ENCODE measurements at places on chromosomes 5 and 9.

DNA sequence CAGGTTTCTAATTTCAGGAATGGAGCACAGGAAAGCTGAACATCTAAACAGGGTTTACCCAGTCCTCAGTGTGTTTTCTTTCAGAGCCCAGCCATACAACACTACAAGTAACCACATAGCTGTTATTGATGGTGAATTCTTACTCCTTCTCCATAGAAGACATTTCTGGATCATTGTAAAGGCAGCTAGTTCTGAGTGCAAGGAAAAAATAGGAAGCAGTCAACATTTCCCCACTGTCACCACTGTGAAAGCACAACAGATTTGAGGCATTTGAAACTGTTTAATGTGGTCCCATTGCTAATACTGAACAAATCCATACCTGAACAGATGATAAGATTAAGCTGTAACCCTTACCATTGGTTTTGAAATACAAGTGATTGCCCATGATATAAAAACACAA lies 145.0 kb upstream of the PCA3 start:
- no peak for DNase-seq

DNA sequence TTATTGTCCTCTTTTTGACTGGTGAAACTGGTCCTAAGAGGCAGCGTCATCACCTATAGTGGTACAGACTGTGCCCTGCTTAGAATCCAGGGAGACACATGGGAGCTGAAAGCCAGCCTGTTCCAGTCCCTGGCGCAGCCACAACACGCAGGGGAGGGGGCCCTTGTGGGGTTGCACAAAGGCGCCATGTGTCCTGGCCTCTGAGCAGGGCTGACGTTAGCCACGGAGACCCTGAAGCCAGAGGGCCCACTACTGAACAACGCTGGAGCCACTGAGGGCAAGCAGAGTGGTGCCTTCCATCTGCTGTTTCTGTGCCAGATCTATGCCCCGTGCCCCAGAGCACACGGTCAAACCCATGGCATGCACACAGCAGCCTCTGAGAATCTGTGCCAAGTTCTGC lies 147.3 kb downstream of the ACTL7B start:
- DNase-seq: no peak

DNA sequence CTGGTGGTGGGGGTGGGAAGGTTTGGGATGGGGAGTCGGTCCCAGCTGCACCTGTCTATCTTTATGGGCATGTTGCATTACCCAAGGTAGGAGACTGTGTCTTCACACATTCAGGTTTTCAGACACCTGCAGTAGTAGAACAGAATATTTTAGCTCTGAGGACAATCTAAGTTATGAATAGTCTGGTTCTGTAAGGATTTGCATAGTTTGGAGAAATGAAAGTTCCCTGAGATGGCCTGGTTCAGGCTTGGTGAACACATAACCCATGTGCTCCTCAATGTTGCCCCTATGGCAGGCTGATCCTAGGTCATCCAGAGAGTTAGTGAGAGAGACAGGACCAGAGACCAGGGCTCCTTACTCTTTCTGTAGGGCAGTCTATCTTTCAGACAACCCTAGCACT lies 20.7 kb downstream of the TNFSF8 start:
- peak; percentile 51 for DNase-seq

GRCh38 chr5:119405419-119405818 lies 46.9 kb upstream of the HSD17B4 start:
- DNase-seq: no peak

DNA sequence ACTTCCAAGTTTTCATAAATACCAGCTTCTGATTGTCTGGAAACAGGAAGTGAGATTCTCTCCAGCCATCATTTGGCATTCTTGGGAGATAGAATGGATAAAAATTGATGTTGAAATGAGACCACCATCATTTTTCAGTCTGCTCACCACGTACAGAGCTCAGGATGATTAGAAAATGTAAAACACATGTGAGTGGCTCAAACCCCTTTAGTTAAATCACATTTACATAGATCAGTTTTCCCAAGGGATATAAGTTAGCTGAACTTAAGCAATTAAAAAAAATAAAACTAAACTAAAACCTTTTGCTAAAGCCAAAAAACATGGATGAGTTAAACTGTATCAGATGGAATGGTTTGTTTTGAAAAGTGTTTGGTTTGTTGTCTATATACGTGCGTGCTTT lies 37.1 kb upstream of the GDNF start:
- DNase-seq: no peak

All from NCI-H526 treated with DMSO at 0.1 percent for 48 hours (cell line).